ENCODE measurements at places on chromosomes 11 and 22. TPM values are rescaled to one million over a fixed set of nuclear protein-coding genes. Genes with fewer than 3 reads are reported as not detected.

SYCE3 gene
- not detected for total RNA-seq

RASL10A gene
- total RNA-seq: 0.67 TPM

TAGLN gene
- total RNA-seq: 100 TPM

SCYL1 gene
- total RNA-seq: 61.3 TPM

PGA5 gene
- not detected for total RNA-seq

DEFB131B gene
- not detected for total RNA-seq

APOA1 gene
- total RNA-seq: not detected

OR52A1 gene
- not detected for total RNA-seq

TMPRSS4 gene
- not detected for total RNA-seq

CTTN gene
- total RNA-seq: 227 TPM

OR51E2 gene
- not detected for total RNA-seq

RASD2 gene
- total RNA-seq: 1.1 TPM

LAYN gene
- total RNA-seq: 4.3 TPM

OR52I1 gene
- total RNA-seq: not detected

MMP10 gene
- 0.88 TPM for total RNA-seq

UPB1 gene
- total RNA-seq: not detected

C1QTNF6 gene
- 6.8 TPM for total RNA-seq

YIF1A gene
- total RNA-seq: 117 TPM

OR10D3 gene
- not detected for total RNA-seq

All from A549 treated with ZK216348 at 1 μM for 4 hours (cell line).